Heart left ventricle (tissue), 16 donors: ENCODE measurements at places on chromosomes 3 and 15. TPM values are rescaled to one million over a fixed set of nuclear protein-coding genes. Genes with fewer than 3 reads are reported as not detected.
A peak's percentile ranks its signal among the peaks of the same experiment; 100 is the strongest.

- DNase-seq, result peak; percentile 90
Measured at GRCh38 chr15:64046421-64047153, at the start of gene DAPK2. TSS of gene DAPK2 (minus strand) at chr15:64046485. CDS start at chr15:64040261, 6,224 bp downstream.

DNA sequence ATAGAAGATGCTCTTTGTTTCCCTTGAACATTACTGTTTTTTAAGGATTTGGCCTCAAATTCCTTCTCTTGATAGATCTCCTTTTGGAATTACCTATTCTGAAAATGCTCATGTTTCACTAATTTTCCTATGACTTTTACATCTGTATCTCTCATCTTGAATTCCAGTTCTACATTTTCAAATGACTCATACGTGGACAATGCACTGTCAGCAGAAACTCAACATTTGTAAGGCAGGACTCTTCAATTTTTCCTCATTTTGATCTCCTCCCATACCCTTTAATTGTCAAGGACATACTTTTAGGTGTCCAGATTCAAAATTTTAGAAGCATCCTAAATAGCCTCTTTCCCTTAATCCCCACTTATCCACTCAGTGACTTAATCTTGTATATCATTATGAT is 341.0 kb upstream of the RASGRP1 start:
- no peak for DNase-seq

- no peak for DNase-seq
Measured at GRCh38 chr3:89113344-89113743, 5.9 kb downstream of the EPHA3 start.

DNA sequence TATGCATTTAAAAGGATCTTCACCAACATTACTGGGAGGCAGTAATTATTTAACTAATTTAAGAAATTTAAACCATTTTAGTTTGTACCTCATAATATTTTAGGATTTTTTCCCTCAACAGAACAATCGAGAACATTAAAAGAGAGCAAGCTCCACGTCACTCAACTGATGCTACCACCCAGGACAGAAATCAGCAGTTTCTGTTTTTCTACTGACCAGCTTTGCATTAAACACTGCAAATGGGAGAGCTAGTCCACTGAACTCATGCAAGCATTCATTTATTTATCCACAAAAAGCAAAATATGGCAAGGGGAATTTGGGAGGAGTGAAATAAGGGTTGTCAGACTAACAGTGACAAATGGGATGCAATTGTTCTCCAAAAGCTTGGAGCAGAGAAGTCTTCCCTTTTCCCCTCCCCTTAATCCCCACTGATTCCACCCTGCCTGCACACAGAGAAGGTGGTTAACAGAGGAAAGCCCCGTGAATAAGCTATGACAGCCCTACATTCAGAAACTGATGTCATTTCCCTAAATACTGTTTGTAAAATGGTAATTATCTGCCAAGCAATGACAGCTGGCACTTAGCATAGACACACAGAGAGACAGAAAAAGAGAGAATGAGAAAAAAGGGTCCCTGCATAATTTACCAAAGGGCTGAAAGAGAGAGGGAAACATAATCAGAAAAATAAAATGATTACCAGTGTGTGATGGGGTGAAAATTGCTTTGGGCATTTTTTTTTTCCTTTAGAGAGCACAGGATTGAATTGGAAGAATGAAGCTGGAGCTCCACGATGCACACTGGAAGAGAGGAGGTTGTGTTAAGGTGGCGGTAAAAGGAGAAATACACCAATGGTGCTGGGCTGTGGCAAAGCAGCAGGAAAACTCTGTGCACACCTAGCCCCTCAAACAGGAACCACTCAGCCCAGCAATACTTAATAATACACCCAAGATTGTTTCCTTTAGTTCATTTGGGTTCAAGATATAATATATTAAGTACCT is 777.4 kb downstream of the TUSC7 start:
- DNase-seq, result no peak

GRCh38 chr3:164007765-164008164 is 1070.5 kb downstream of the SI start:
- no peak for DNase-seq

DNA sequence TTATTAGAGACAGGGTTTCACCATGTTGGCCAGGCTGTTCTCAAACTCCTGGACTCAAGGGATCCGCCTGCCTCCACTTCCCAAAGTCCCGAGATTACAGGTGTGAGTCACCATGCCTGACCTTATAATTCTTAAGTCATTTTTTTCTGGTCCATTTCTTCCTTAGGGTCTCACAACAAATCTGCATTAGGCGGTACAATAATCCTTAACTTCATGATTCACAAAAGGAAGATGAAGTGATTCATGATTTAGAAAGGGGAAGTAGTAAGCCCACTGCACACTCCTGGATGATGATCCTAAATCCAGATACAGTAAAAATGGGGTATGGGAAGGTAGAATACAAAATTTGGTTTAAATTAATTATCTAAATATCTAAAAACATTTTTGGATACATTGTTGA is 45.0 kb upstream of the TKT start:
- no peak for DNase-seq

DNA sequence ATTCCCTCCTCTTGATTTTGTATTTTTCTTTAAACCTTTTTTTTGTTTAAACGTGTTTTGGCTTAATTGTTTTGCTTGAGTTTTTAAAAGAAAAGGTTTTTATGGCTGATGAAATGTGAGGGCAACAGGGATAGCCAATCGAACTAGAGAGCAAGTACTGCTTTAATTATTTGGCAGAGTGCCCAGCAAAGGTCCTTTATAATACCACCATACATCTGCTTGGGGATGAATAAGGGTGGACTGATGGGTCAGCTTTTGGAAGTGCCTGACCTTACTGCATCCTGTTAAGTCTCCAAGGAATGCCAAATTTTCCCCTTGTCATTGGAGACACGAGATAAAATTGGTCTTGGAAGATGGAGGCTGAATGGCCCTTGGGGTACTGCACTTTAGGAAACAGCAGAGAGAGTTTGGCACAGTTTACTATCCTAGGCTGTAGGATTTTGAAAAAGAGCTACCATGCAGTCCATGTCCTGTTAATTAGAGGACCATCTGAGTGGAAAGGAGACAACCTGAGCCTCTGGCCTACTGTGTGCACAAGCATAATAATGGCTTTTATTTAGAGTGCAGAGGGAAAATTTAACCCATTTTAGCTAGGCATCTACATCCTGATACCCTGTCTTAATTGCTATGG is 19.8 kb upstream of the MTHFS start:
- DNase-seq, result no peak

ACAD11 gene
- 24.5 TPM for total RNA-seq

TNIK gene
- 51.6 TPM for total RNA-seq
